ENCODE measurements at places on chromosomes 5 and 9.

DNA sequence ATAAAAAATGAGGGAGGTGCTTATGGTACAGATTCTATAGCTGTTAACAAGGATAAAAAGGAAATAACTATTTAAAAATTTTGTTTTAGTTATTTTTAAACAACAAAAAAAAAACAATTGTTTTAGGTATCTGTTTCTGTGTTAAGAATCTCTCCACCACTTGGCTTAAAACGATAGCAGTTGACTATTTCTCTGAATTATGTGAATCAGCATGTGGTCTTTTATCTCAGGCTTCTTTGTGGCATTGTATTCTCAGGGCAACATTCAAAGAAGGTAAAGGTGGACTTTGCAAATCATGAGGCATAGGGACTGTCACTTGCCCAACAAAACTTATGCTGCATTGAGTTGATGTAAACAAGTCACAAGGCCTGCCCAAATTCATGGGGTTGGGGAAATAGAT is 55.2 kb downstream of the ERBIN start:
- DNase-seq, result no peak

- DNase-seq, result no peak
These were observed 31.1 kb downstream of the RALGPS1 start for GRCh38 chr9:126945682-126946081.

DNA sequence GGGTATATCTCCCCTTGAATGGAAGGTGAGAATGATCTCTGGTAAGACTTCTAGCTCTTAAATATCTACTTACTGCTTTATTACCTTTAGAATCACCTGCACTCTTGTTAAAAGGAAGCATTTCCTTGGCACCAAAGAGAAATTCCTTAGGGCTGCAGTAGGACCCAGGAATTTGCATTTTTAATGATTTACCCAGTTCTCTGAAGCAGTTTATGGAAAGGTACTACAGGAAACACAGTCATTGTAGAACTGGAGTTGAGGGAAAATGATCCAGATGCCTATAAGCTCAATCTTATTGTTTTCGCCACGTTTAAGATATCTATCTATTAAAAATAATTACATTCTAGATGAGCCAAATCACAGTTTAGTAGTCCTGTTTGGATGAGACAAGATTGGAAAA is 9.5 kb upstream of the C9 start:
- DNase-seq, result no peak

DNA sequence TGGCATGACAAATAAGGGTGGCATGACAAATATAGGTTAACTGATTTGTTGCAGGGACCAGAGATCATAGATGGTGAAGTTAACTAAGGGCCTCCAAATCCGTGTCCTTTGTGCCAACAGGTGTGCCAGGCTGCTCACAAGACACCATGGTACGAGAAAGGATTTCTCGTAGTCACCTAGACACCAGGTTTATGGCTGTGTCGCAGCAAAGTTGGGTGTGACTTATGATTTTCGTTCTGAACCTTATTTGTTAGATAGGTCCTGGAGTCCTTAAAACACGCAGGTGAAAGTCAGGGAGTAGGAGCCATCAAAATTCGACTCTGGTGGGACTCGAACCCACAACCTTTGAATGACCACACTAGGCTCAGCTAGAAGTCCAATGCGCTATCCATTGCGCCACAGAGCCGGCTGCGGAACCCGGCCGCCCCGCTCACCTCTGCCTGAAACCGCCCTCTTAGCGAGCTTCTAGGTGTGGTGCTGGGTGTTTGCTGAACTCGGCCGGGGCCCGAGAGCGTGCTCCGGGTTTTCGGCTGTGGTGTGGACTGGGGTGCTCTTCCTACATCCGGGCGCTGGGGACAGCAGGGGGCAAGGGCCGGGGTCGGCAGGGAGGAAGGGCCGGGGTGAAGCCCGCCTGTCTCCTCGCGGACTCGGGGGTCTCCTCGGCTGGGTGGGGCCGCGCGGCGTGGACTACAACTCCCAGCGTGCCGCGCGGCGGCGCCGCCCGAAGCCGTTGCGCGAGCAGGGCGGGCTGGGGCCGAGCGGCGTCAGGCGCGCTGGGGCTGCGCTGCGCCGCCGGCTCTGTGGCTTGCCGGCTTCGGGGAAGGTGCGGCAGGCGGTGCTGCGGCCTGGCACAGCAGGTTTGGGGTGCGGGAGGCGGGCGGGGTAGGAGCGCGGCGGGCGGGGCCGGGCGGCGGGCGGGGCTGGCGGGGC is at the start of gene SLC27A4:
Gene SLC27A4, plus strand, starts transcription at position 767 of the 930 bp plus-strand sequence. CDS start 2,606 bp downstream, outside the sequence.
- peak; percentile 89 for DNase-seq

DNA sequence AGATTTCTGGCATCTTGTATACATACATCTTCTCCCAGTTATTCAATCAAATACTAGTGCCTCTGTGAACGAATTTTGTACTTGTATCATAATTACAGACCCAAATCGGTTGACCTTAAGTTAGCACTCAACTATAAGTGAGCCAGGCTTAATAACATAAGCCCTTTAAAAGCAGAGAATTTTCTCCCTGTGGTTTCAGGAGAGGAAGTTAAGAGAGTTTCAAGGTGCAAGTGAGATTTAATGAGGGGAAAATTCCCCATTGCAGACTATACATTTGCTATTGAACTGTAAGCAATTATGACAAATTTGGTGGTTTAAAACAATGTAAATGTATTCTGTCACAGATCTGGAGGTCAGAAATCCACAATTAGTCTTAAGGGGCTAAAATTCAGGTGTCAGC is 261.9 kb upstream of the NREP start:
- no peak for DNase-seq

DNA sequence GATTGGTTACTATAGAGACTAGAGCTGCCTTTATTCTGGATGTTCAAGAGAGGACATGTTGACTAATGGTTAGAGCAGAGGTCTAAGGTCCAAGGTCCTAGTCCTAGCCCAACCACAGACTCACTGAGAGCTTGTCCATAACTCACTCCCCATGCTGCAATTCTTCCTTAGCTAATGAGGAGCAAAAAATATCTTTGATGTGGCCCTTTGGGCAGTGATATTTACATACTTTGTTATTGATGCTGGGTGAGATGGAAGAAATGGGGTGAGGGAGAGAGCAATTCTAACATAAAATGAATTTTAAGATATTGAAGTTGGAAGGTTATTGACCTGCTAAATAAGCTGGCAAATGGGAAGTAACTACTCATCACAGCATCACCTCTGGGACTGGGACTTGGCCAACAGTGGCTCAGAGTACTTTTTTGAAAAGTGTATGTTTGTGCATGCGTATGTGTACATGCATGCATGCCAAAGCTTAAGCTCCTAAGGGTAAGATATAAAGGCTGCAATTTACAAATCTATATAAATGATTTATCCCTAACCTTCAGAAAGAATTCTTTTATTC is 58.0 kb upstream of the ANKRD55 start:
- no peak for DNase-seq

- DNase-seq, result no peak
These were observed 47.4 kb downstream of the CYSTM1 start for GRCh38 chr5:140222416-140222815.

DNA sequence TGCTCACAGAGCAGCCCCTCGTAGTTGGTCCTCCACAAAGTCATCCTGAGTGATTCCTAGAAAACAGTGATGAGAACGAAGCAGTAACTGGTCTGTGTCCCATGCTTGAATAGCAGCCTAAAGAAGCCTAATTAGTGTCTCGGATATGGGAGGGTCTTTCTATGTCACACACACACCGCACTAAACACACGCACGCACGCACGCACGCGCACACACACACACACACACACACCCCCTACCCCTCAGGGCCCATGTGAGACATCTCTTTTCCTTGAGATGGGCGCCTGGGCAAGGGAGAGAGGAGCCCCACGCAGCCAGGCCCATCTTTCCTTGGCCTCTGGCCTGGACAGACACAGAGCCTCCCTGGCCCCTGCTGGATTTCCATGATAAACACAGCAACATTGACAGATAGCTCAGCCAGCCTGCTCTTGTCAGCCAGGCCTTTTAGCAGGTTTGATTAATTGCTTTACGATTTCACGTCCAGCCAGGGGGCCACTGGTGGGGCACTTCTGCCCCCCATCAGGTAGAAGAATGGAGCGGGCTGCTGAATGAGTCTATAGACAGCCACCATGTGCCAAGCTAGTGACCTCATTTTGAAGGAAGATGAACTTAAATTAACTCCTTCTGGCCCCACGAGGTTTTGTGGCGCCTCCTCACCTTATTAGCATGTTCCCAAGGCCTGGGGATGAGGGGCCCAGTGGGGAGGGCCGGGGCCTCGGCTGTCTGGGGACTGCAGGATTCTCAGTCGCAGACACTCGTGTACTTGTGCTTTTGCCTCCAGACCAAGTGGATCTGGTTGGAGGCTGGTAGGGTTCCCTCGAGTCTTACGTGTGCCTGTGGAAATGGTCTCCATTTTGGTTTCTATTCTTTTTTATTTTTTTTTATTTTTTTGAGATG is 36.2 kb upstream of the PRDM12 start:
- DNase-seq, result no peak

DNA sequence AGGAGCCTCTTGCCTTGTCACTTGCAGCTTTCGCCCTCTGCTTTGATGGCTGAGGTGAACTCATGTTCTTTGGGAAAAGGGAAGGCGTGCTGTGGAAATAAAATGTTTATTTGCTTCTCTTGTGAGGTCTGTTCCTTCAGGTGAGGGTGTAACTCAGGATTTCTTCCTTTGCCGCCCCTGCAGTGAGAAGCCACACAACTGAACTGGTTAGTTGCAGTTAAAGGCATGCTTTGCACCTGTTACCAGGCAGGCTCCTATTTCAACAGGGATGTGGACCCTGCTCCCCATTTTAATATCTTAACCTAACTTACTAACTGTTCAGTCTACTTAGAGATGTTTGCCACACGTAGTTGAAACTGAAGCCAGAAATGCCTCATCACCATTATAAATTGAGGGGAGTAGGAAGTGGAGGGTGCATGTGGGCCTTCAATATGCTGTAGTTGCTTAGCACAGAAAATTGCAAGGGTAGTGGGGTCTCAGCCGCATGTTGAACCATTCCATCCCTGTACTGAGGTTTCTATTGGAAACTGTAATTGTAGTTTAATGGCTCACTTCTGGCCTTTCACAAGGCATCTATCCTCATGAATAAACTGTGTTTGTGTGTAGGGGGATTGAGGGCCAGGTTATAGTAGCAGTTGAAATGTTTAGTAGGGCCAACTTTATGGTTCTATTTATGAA is 7.9 kb downstream of the RACK1 start:
- DNase-seq, result no peak
